ENCODE measurements at places on chromosomes 6 and 20.

- no peak for DNase-seq
These were observed 218.5 kb downstream of the LY86 start for GRCh38 chr6:6806844-6807518.

DNA sequence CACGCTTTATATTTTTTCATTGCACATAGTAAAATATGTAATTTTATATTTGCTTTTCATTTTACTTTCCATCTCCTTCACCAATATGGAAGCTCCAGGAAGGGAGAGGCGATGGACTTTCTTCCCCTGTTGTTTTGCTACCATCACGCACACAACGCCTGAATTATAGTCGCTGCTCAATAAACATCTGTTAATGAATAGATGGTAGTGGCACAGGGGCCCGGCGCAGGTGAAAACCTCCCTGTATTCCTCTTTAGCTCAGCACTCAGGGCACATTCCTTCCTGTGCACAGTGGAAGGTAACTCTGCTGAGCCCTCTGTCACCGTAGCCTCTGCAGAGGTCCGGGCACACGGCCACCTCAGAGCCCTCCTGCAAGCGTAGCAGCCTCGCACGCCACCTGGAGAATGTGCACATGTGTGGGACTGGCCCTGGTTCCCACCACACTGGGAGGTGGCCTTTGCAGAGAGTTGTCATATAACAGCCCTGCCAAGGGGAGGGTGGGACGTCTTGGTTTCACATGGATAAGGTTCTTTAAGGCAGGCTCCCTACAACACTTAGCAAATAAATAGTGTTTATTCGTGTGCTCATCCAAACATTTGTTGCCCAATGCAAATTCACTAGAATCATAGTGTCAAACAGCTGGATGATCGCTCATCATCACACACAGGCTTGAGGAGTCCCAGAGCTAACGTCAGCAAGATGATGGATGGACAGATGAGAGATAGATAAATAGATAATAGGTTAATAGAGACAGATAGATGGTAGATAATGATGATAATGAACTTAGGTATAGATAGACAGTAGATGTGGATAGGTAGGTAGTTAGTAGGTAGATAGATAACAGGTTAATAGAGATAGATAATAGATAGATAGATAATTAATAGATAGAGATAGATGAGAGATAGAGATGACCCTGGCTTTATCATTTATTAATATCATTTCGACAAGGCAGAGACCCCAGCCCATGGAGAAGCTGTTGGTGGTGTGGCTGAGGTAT lies 32.3 kb upstream of the AFDN start:
- no peak for DNase-seq

DNA sequence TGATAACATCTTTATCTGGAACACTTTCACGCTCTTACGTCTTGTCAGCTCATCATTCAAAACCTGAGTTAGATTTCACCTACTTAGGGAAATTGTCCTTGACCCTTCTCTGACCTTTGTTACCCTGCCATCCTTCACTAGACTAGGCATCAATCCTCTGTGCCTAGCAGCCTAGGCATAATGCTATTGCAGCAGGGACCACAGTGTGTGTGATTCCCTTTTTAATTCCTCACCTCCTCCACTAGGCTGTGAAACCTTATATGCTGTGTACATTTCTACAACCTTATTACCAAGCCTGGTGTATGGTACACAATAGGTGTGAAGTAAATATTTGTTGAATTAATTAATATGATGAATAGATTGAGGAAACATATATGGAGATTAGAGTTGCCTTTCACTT lies 66.7 kb upstream of the DEFB112 start:
- no peak for DNase-seq

- no peak for DNase-seq
These were observed 223.4 kb downstream of the FOXC1 start for GRCh38 chr6:1832844-1833787.

GRCh38 chr6:47027315-47027714 lies 14.8 kb downstream of the ADGRF1 start:
- no peak for DNase-seq

DNA sequence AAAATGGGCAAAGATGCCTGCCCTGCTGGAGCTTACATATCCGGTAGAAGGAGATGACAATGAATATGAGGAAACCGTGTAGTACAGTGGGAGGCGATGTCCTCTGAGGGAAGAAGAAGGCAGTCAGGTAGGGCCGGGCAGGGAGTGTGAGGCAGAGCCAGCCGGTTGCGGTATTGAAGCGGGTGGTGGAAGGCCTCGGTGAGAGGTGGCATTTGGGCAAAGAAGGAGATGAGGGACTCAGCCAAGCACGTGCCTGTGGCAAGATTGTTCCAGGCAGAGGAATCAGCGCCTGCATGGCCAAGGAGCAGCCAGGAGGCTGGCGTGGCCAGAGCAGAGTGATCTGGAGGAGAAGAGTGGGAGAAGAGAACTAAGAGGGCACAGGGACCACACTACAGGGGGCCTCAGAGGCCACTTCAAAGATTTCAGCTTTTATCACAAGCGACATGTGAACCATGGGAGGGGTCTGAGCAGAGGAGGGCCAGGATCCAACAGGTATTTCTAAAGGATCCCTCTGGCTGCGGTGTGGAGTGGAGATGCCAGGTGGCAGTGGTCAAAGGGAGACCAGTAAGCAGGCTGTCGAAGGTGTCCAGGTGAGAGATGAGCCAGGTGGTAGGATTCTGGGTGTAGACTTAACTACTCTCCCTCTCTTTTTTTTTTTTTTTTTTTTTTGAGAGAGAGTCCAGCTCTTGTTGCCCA lies 13.8 kb downstream of the MDFI start:
- no peak for DNase-seq

GRCh38 chr20:40860487-40860902 lies 168.1 kb upstream of the TOP1 start:
- no peak for DNase-seq

GRCh38 chr20:2750491-2751251 lies 49.8 kb downstream of the CPXM1 start:
- peak; percentile 39 for DNase-seq

GRCh38 chr20:3557237-3557785 lies 86.5 kb downstream of the ATRN start:
- DNase-seq, result no peak

DNA sequence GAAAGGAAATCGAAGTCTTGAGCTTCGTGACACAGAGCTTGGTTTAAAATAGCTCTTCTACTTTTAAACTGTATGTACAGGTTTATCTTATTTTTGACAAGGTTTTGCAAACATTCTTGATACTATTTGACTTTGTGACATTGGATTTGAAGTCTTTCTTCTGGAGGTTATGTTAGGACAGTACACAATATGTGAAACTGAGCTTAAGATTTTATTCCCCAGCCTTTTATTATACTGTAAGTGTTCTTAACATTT lies 95.2 kb upstream of the BTBD3 start:
- DNase-seq, result no peak

GRCh38 chr6:83113258-83113657 lies 45.8 kb downstream of the DOP1A start:
- no peak for DNase-seq

- DNase-seq, result no peak
These were observed 63.6 kb upstream of the TRAF3IP2 start for GRCh38 chr6:111669326-111669725.

DNA sequence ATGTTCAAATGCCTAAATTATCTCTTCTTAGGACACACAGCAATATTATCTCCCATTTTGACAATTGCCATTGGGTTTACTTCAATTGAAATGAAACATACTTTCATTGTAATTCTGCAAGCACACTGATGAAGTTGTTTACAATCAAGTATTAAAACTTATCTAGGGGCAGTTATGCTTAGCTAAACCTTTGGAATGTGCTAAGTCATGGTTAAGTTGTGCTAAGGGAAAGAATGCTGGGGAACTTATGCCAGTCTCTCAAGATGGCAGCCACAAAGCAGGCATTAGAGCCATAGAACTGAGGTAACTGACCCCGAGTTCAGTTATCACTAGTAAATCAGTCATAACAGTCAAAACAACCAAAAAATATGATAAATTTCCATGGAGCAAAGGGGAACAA lies 59.1 kb upstream of the NT5E start:
- DNase-seq, result no peak

GRCh38 chr6:25694366-25694765 lies 42.4 kb downstream of the SCGN start:
- DNase-seq, result no peak

GRCh38 chr20:32204205-32205109 lies 3.1 kb downstream of the PLAGL2 start:
- DNase-seq, result peak; percentile 96

DNA sequence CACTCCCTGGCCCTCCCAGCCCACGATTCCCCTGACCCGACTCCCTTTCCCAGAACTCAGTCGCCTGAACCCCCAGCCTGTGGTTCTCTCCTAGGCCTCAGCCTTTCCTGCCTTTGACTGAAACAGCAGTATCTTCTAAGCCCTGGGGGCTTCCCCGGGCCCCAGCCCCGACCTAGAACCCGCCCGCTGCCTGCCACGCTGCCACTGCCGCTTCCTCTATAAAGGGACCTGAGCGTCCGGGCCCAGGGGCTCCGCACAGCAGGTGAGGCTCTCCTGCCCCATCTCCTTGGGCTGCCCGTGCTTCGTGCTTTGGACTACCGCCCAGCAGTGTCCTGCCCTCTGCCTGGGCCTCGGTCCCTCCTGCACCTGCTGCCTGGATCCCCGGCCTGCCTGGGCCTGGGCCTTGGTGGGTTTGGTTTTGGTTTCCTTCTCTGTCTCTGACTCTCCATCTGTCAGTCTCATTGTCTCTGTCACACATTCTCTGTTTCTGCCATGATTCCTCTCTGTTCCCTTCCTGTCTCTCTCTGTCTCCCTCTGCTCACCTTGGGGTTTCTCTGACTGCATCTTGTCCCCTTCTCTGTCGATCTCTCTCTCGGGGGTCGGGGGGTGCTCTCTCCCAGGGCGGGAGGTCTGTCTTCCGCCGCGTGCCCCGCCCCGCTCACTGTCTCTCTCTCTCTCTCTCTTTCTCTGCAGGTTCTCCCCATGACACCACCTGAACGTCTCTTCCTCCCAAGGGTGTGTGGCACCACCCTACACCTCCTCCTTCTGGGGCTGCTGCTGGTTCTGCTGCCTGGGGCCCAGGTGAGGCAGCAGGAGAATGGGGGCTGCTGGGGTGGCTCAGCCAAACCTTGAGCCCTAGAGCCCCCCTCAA lies at the start of gene LTA:
LTA (plus strand) TSS at position 249 of the 871 bp plus-strand sequence; CDS start at position 703, 454 bp downstream.
- DNase-seq, result peak; percentile 92

DNA sequence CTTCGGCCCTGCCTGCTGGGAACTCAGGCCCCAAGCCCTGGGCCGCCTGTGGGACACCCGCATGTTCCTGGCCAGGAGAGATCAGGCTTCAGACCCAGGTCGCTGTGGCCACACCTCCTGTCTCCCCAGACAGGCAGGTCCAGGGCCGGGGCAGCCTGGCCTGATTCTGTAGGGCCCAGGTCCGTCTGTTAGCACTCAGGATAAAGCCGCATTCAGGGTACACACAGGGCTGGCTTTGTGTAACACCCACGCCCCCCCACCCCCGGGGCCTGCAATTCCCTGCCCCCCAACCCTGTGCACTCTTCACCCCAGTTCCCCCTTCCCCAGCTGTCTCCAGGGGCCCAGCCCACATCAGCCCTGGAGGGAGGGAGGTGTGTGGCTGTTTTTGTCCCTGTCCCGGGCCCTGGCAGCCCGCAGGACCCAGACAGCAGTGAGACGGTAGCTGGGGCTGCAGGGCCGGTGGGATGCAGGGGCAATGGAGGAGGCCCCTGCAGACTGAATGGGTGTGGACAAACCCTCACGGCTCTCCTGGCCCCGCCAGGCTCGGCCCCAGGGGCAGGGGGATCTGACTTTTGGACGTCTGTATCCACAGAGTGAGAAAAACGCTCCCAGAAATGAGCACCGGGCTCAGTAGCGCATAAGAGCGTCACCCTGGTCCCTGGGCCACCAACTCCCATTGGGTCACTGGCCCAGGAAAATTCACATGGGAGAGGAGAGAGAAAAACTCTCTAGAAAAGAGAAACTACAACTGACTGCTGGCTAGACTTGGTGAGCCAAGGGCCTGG lies 42.4 kb upstream of the ZBP1 start:
- no peak for DNase-seq

DNA sequence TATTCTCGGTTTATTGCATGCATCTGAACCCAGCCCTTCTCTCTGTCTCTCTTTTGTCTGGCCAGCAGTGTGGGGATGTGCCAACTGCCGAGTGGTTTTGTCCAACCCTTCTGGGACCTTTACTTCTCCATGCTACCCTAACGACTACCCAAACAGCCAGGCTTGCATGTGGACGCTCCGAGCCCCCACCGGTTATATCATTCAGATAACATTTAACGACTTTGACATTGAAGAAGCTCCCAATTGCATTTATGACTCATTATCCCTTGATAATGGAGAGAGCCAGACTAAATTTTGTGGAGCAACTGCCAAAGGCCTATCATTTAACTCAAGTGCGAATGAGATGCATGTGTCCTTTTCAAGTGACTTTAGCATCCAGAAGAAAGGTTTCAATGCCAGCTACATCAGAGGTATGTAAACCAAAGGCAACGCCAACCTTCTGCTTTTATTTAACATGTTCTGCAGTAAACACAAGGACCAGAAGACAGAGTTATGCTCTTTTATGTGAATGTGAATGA lies 65.8 kb downstream of the ADGRG6 start:
- no peak for DNase-seq

DNA sequence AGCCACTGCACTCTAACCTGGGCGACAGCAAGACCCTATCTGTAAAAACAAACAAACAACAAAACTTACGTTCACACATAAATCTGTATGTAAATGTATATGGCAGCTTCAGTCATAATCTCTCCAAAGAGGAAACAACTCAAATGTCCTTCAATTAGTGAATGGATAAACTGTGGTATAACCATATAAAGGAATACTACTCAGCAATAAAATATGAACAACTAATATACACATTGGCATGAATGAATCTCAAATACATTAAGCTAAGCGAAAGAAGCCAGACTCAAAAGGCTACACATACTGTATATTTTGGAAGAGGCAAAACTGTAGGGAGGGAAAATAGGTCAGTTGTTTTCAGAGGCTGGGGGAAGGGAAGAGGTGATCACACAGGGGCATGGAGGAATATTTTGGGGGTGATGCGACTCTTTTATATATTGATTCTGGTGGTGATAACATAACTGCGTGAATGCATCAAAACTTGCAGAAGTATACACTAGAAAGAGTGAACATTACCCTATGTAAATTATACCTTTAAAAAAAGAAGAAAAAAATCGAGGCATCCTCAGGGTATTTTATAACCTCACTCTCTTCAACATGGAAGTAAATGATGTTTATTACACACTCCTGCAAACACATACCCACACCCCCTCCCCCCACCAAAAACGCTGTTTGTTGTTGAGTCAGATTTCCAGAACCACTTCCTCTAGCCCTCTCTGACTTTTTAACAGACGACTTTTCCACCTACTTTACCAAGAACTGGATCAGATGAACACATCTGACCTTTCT lies 115.2 kb upstream of the RNF24 start:
- peak; percentile 92 for DNase-seq
